ENCODE measurements at places on chromosomes 1 and 21.

GRCh38 chr1:172421974-172422604, 1.6 kb downstream of the C1orf105 start:
- DNase-seq, result no peak

DNA sequence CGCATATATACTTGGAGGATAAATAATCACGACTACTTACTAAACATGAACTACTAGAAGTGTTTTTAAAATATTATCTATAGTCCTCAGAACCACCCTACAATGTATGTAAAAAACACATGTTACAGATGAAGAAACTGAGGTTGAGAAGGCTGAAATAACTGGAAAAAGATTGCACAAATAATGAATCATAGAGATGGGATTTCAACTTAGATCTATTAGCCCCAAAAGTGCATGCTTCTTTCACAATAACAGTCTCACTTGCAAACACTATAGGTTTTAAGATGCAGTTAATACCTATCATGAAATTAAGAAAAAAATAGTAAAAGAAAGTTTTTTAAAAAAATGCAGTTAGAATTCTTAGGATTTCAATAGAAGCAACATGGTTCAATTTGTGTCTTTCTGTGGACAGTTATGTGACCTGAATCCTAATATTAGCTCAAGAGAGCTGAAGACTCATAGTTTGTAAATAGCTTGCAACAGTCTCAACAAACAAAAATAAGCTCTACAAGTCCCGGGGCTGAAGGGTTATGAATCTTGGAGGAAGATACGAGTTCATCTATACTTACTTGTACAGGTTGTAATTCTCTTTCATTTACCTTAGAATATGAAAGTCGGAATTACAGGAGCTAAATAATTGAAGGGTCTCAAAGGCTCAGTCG, 58.6 kb upstream of the NTPCR start:
- no peak for DNase-seq

GRCh38 chr1:53350853-53351767, 23.2 kb upstream of the LRP8 start:
- no peak for DNase-seq

GRCh38 chr1:173666646-173667045, 3.0 kb downstream of the ANKRD45 start:
- peak; percentile 8 for DNase-seq

Measured in fibroblast of skin of scalp (primary cell).